ENCODE measurements at places on chromosomes 12 and 14. TPM values are rescaled to one million over a fixed set of nuclear protein-coding genes. Genes with fewer than 3 reads are reported as not detected.

DNA sequence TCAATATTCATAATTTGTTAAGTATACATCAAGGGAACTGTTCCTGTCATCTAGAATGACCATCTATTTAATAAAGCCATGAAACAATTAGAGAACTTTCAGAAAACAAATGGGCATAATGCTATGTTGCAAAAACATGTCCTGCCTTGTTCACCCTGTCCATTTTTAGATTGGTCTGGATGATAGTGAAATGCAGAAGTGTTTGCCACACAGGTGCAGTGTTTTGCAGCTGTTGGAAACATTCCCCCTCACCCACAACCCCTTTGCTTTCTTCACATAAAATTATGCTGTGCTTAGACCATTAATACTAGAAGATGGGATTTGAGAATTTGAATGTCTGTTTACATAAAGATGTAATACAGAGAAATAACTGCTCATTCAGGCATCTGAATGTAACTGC lies 36.5 kb downstream of the LEMD3 start:
- H3K4me3 ChIP-seq: no peak overlapping the region
- DNase-seq: no peak
- H3K4me1 ChIP-seq: peaks cover 67% of the 10 kb centered on the region
- H3K27me3 ChIP-seq: no peaks in the 10 kb centered on the region
- no peaks in the 10 kb centered on the region for H3K36me3 ChIP-seq

DNA sequence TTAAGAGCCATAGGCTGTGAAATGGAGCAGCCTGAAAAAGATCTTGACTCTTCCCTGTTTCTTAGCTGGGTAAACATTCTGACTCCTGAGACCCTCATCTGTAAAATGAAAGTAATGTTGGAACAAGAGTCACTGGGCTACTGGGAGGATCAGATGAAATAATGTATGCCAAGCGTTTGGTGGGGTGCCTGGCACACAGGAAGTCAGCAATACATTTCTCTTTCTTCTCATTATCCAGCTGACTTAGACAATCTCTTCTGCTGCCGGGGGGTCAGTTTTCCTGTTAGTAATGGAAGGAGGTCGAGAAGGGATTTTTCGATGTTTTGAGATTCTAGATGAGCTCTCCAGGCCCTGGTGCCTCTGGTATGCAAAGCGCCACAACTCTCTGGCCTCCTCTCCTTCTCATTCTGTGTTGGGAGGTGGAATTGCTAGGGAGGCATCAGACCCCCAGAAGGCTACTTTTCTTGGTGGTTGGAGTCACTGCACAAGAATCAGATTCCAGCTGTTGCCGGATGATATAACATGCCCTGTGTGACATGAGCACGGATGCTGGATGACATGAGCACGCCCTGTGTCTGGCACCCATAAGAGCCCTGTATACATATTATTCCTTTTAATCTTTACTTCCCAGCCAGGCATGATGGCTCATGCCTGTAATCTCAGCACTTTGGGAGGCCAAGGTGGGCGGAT lies 4.3 kb downstream of the OASL start:
- peaks cover 65% of the 10 kb centered on the region for H3K4me1 ChIP-seq
- H3K36me3 ChIP-seq: peaks cover 13% of the 10 kb centered on the region
- peaks cover 12% of the 10 kb centered on the region for H3K27me3 ChIP-seq
- DNase-seq: no peak

DNA sequence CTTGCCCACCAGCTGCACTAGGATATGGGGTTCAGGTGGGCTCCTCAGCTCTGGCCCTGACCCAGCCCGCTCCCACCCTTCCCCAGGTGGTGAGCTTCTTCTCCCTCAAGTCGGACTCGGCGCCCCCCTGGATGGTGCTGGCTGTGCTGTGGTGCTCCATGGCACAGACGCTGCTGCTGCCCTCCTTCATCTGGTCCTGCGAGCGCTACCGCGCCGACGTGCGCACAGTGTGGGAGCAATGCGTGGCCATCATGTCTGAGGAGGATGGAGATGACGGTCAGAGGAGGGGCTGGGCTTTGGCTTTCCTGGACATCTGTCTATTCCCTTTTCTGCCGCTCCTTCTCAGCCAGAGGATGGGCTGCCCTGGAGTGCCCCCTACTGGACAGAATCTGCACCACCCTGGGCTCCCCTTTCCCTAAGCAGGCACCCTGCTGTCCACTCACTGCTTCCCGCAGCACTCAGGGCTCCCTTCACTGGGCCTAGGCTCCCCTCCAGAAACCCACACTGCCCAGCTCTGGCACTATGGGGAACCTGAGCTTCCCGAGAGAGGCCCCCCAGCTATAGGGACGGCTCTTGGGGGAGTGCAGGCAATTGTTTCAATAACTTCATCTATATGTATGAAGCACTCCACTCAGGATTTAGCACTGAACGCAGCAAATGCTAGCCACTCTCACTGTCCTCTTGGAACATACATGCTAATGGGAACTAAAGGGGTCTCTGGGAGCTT lies 2.6 kb upstream of the P3H3 start:
- H3K4me1 ChIP-seq: peaks cover 13% of the 10 kb centered on the region
- peak; percentile 64 for DNase-seq
- no peaks in the 10 kb centered on the region for H3K36me3 ChIP-seq
- no peak overlapping the region for H3K4me3 ChIP-seq
- peaks cover 24% of the 10 kb centered on the region for H3K27me3 ChIP-seq

DNA sequence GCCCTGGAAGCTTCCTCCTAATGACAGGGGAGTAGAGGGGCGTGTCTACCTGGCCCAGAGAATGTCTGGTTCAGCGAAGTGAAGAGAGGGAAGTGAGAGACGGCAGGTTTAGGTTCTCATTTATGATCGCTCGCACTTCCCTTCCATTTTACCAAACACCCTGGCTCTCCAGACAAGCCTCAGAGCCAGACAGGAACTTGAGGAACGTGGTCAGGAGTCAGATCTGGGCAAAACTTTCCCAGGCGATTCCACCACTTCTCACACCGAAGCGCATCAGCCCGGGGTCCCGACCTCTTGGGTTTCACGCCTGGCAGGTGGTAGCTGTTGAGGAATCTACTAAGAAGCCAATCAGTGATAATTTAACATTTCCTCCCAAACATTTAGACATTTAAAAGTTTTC lies 21.3 kb downstream of the ACTN1 start:
- no peaks in the 10 kb centered on the region for H3K36me3 ChIP-seq
- no peak overlapping the region for H3K4me3 ChIP-seq
- no peaks in the 10 kb centered on the region for H3K4me1 ChIP-seq
- H3K27me3 ChIP-seq: peaks cover 1% of the 10 kb centered on the region
- no peak overlapping the region for H3K27ac ChIP-seq

- H3K27me3 ChIP-seq: peaks cover 2% of the 10 kb centered on the region
- no peaks in the 10 kb centered on the region for H3K36me3 ChIP-seq
- no peak overlapping the region for H3K4me3 ChIP-seq
- no peak for DNase-seq
- H3K4me1 ChIP-seq: no peaks in the 10 kb centered on the region
These were observed 206.7 kb upstream of the CPNE8 start for GRCh38 chr12:39112064-39112463.

DNA sequence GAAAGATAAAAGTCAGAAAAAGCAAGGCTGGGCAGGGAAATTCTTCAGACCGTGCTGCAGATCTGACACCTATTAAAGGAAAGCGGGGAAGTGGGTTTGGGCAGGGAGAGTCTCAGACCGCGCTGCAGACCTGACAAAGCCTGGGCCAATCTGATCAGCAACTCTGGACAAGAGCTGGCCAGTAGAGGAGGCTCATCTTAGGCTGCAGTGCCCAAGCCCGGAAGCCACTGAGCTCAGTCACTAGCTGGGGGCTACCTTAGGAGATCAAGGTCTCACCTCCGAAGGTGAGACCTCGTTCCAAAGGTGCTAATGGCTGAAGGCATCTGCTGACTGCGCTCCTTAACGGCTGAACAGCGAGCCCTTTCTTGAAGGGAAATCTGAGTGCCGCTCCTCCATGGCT lies 60.2 kb downstream of the SINHCAF start:
- no peak for DNase-seq
- no peaks in the 10 kb centered on the region for H3K36me3 ChIP-seq
- H3K27ac ChIP-seq: no peak overlapping the region
- no peaks in the 10 kb centered on the region for H3K4me1 ChIP-seq

- no peak overlapping the region for H3K4me3 ChIP-seq
- H3K4me1 ChIP-seq: no peaks in the 10 kb centered on the region
- DNase-seq: no peak
- H3K27me3 ChIP-seq: no peaks in the 10 kb centered on the region
These were observed 231.2 kb downstream of the PDZRN4 start for GRCh38 chr12:41419131-41419893.

DNA sequence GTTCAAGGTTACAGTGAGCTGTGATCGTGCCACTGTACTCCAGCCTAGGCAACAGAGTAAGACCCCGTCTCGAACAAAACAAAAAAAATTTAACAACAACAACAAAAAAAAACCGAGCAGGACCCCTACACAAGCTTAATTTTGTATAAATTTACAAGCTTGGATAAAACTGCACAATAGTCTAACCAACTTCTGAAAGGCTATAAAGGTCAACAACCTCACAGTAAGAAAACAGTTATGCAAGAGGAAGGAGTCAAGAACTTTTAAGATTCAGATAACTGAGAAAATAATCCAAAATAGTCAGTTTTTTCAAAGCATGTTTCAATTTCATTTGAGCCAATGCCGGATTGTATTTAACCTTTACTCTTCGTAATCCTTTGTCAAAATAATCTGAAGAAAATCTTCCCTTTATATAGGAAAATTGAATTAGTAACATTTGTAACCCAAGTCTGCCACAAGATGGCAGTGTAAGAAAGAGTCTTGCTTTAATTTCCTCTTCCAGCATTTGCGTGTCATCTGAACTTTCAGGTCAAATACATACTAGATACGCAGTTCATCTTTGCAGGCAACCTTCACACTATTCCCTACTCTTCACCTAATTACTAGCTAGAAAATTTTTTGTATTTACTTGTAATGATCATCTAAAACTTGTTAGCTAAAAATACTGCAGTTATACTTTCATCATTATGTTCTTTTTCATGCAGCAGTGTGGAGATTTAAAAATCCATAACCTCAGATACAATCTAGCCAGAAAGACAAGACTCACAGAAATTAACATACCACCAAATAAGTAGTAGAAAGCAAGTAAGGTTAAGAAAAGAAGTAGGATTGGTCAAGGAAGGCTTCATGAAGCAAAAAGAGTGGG lies 5.8 kb downstream of the CCNB1IP1 start:
- H3K4me3 ChIP-seq: no peak overlapping the region
- H3K27me3 ChIP-seq: no peaks in the 10 kb centered on the region
- peak overlapping the region; percentile 12 for H3K27ac ChIP-seq
- peaks cover 13% of the 10 kb centered on the region for H3K4me1 ChIP-seq

DNA sequence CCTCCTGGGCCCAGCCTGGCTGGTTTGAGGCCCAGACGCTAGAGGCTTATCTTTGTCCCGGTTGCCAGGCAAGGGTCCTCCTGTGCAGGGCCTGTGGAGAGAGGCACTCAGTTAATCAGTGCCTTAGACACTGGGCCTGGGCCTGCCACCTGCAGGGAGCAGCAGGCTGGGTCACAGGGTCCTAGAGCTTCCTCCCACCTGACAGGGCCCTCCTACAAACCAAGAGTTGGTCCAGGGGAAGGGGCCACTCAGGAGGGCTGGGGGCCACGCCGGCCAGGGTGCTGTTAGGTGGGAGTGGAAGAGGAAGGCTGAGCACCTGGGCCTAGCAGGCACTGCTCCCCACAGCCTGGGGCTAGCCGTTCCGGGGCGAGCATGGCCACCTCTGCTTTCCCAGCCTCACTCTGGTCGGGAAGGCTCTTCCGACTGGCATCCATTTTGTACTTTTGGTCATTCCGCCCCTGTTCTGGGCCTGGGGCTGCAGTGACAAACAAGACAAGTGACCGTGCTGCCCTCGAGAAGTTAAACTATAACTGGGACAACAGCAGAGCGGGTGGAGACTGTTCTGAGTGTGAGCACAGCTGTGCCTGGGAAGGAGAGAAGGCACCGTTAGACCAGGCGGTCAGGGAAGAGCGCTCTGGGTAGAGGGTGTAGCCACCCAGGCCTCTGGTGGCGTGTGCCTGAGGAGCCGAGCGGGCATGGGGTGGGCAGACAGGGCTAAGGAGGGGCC lies 27.2 kb downstream of the FBRSL1 start:
- H3K36me3 ChIP-seq: peaks cover 12% of the 10 kb centered on the region
- H3K27ac ChIP-seq: peak overlapping the region; percentile 67
- DNase-seq: no peak
- H3K27me3 ChIP-seq: peaks cover 5% of the 10 kb centered on the region
- H3K4me3 ChIP-seq: no peak overlapping the region

DNA sequence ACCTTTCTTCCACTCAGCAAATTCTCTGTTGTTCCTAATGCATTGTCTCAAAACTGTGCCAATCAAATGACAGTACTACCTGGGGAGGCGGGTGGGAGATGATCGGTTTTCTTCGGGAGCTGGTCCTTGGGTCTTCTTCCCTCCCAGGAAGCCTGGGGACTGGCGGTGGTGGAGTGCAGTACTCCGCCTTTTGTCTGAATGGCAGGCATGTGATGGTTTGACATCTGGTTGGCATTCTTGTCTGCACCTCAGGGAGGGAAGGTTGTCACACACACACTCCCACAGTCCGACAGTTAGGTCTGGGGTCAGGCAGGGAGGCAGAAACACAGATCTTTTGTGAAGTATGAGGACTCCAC lies 114.8 kb downstream of the SNAPC1 start:
- no peaks in the 10 kb centered on the region for H3K36me3 ChIP-seq
- no peak overlapping the region for H3K27ac ChIP-seq
- H3K4me1 ChIP-seq: no peaks in the 10 kb centered on the region
- DNase-seq: no peak

- H3K27me3 ChIP-seq: peaks cover 8% of the 10 kb centered on the region
- H3K36me3 ChIP-seq: no peaks in the 10 kb centered on the region
- no peaks in the 10 kb centered on the region for H3K4me1 ChIP-seq
- no peak for DNase-seq
- H3K27ac ChIP-seq: no peak overlapping the region
- no peak overlapping the region for H3K4me3 ChIP-seq
These were observed 9.5 kb upstream of the DNM1L start for GRCh38 chr12:32669584-32669983.

GRCh38 chr14:36835128-36835527 lies 173.5 kb downstream of the PAX9 start:
- no peak overlapping the region for H3K27ac ChIP-seq
- DNase-seq: no peak
- no peaks in the 10 kb centered on the region for H3K4me1 ChIP-seq
- H3K36me3 ChIP-seq: no peaks in the 10 kb centered on the region

DNA sequence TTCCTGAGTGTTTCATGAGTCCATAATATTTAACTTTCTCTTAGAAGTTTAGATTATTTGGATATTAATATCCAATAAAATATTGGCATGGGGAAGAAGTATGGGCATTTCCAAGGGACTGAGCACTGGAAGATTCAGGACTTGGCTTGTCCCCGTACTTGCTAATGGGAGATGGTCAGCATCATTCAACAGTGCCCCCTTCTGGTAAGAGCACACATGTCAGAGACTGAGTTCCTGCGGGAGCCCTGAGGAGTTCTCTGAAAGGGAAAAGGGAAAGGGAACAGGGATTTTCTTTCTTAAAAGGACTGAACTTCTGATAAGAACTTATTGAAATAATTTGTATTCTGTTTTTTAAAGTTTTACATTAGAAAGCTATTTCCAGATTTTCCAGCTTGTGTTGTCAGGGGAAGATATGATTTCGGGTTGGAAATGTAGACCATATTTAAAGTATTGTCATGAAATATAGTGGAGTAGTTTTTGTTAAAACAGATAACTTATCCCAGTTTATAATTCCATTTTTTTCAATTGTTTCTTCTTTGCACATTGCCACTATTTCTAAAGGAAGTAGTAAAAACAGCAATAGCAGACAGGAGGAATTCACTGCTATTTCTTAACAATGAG lies 59.8 kb upstream of the C12orf71 start:
- peak; percentile 14 for DNase-seq
- no peak overlapping the region for H3K4me3 ChIP-seq
- no peaks in the 10 kb centered on the region for H3K27me3 ChIP-seq
- H3K4me1 ChIP-seq: peaks cover 11% of the 10 kb centered on the region

CEP170B gene
- not detected for polyA plus RNA-seq

CD27 gene
- 25.4 TPM for polyA plus RNA-seq

KCNA1 gene
- not detected for polyA plus RNA-seq

GMFB gene
- 28.0 TPM for polyA plus RNA-seq

RPGRIP1 gene
- polyA plus RNA-seq: not detected

CPNE6 gene
- polyA plus RNA-seq: not detected
